ENCODE measurements at places on chromosomes 7 and 10.

GRCh38 chr10:35462491-35462934, 126.2 kb downstream of the CCNY start:
- no peak for DNase-seq

GRCh38 chr10:128087146-128087883, 38.9 kb downstream of the MKI67 start:
- no peak for DNase-seq

DNA sequence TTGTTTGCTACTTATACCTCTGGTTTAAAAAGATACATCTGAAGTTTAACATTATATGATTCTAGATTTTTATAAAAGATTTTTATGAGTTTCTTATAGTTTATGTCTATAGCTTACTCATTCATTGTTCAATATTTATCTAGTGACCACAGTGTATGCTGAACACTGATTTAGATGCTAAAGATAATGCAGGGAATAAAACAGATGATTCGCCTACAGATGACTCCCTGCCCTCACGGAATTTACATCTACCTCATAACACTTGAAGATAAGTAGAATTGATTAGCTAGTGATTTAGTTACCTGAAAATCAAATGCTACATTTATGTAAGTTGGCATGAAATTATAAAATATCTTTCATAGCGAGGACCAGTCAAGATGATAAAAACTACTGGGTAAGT, 105.8 kb downstream of the HIPK2 start:
- no peak for DNase-seq

DNA sequence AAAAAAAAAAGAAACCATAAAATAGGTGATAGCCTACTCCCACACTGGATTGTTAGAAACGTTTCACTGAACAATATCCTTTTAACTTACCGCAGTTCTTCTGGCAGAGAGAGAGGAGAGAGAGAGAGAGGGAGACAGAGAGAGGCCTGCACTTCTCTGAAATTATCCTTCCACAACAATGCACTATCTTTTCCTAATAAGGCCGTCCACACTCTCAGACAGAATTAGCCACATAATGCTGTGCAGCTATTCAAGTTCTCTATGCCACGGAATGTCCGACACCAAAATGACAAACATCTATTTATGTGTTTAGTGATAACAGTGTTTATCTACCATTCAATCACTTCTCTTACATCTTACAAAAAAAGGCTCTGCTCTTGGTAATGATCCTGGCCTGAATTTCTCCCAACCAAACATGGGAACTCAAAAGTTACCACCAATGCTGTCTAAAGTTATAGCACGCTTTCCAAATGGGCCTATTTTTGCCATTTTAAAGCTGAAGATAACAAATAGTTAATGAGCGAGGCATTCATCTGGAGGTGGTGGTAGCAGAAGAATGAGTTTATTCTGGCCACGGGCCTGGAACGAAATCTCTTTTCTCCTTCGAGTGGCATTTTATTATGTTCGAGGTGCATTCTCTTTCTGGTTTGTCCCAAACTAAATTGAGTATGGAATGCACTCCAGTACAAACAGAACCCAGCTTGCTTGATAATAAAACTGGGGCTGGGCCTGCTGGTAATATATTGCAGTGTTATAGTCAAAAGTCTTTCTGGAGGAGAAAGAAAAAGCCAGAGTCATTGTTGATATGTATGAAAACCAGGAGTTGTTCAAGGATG, 160.2 kb upstream of the SVIL start:
- DNase-seq = no peak

GRCh38 chr10:639751-640672, 49.5 kb downstream of the DIP2C start:
- no peak for DNase-seq

DNA sequence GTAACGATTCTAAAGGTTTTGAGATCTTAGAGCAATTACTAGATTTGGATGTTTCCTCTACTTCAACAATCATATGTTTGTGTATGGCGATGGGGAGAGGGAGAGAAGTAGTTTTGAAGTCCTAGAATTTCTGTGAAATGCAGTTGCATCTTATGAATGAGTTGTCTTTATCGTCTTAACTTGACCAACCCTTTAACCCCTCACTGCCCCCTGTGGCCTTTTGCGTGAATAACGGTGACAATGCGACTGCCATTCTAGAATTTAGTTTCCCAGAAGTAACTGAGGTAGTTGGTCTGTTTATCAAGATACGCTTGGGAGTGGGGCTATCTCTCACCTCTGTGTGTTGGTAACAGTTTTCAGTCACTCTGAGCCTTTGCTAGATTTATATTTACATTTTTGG, 204.6 kb downstream of the HDAC9 start:
- DNase-seq = no peak

GRCh38 chr10:120963594-120964220, 112.5 kb downstream of the WDR11 start:
- no peak for DNase-seq

GRCh38 chr10:92997620-92998019, 63.0 kb upstream of the CYP26C1 start:
- no peak for DNase-seq

DNA sequence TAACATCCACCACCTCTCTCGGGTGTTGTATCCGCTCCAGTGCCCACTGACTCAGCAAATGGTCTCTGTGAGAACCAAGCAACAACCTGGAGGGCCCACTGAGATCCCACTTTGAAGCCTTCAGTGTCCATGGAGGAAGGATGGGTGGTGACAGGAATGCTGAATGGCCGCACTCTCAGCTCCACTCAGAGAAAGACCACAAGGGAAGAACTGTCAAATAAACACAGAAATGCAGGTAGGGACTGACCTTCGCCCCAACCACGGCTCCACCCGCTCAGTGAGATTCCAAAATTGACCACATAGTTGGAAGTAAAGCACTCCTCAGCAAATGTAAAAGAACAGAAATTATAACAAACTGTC, 65.8 kb downstream of the VIPR2 start:
- no peak for DNase-seq

GRCh38 chr10:79905322-79906314, 43.3 kb downstream of the SFTPD start:
- peak; percentile 46 for DNase-seq

GRCh38 chr10:70785190-70785589, at the start of gene TBATA:
TSS of gene TBATA (minus strand) at chr10:70785377. CDS start at chr10:70783379, 1,998 bp downstream.
- DNase-seq = no peak

- no peak for DNase-seq
Observed at GRCh38 chr7:1536455-1536742, 5.9 kb downstream of the MAFK start.

DNA sequence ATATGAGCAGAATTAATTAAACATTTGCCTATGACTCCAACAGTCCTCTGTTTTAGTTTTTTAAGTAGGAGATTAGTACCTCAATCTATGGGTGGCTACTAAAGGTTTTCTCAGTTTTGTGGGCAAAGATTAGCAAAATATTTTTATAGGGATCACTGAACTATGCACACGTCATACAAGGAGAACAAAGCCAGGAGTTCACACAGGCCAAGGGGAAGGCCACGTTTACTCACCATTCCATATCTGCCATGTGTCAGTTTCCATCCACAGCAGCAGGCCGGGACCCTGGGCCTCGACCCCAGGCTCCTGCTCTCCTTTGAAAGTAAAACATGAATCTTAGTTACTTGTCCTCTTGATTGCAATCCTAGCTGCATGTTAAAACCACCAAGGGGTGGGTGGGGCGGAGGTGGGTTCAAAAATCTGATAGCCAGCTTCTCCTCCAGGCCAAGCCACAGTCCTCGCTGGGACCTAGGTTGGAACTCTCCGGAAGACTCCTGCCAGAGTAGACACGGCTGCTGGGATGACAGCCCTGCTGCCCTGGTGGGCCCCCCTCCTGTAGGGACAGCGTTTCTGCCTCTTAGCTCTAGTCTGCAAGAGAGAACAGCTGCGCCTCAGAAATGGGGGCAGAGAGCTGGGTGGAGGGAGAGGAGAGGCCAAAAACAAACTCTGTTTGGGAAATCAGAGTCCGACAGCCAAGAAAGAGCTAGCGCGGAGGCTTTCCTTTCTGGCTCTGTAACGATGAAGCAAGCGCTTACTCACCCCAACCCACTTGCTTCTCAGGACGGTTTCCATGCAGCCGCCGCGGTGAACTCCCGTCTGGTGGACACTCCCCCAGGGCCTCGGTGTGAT, 35.6 kb downstream of the PITRM1 start:
- DNase-seq = no peak

GRCh38 chr7:150860291-150860977, 8.1 kb downstream of the AOC1 start:
- DNase-seq = no peak

DNA sequence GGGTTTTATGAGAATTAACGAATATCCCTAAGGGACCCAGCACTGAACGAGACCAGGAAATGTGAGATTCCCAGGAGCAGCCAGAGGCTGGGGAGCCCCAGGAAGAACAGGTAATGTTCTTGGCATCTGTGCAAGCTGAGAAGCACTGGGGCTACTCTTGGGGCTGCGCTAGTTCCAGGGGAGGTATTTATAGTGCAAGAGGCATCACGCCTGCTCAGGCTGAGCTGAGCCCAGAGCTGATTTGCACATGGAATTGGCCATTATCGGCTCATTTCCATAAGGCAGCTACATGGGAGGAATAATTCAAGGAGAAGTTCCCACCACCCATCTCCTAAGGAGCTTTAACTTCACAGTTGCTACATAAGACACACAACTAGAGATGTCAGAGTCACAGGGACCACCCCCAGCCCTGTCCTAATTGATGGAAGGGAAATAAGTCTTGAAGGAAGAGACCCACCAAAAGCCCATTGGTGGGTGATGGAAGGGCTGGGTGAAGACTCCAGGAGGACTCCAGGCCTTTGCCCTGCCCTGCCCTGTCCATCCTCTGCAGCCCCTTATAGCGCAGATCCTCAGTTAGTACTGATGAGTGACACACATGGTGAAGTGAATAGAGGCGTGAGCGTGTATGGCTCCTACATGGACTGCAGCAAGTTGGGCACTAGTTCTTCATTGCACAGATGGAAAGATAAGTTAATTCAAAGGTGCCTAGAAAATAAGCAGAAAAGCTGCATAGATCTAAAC, 178.9 kb downstream of the GRID1 start:
- no peak for DNase-seq

- DNase-seq = no peak
Observed at GRCh38 chr7:28976022-28976421, 17.9 kb upstream of the TRIL start.

All from KG1 (cell line).